ENCODE measurements at places on chromosomes 2 and 18. TPM values are rescaled to one million over a fixed set of nuclear protein-coding genes. Genes with fewer than 3 reads are reported as not detected.

The CXCR1 gene
- not detected for total RNA-seq

The RNF144A gene
- total RNA-seq = 2.8 TPM

The C2orf81 gene
- total RNA-seq = 0.57 TPM

The STARD6 gene
- total RNA-seq = not detected

The NFATC1 gene
- total RNA-seq = 4.3 TPM

Measured in smooth muscle cell of bladder (primary cell).